ENCODE measurements at places on chromosomes 3 and 15.
A peak's percentile ranks its signal among the peaks of the same experiment; 100 is the strongest.

- DNase-seq: no peak
These were observed 45.2 kb downstream of the CMC1 start for GRCh38 chr3:28286595-28286994.

- DNase-seq: no peak
These were observed 44.8 kb downstream of the ANP32A start for GRCh38 chr15:68775671-68776476.

DNA sequence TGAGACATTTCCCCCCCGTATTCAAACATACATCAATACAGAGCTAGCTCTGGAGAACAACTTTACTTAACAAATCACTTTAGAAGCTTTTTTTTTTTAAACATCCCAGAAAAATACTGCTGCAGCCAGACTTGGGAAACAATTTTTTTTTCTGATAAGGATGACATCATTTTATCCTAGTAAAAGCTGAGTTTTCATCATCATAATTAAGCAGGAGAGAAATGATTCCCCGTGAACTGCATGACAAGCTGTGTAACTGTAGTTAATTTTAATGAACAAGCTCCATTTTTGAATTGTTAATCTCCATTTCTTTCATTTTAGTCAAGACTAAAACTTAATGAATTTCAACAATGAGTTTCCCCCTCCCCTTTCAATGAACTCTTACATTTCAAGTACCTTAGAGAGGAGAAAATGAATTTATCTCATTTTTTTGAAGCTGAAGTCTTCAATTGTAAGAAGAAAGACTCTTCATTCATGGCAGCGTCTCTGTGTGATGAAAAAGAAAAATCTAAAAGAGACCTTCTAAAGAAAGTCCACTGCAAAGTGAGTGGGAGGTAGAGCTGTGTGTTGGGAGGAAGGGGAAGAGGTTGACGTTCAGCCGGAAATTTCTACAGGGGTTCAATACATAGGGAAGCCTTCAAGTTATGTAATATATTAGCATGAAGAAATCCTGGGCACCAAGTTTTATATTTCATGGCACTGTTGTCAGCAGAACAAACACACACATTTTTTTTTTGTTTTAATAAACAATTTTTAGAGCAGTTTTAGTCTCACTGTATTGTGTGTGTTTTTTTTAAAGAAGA is 31.7 kb downstream of the HES1 start:
- DNase-seq: no peak

GRCh38 chr3:84692261-84692660 is 266.5 kb upstream of the CADM2 start:
- no peak for DNase-seq

- no peak for DNase-seq
These were observed 37.4 kb upstream of the PCSK6 start for GRCh38 chr15:101526890-101527289.

GRCh38 chr3:160455846-160456245 is 6.3 kb upstream of the TRIM59 start:
- no peak for DNase-seq

GRCh38 chr3:187775549-187775948 is 30.3 kb upstream of the BCL6 start:
- no peak for DNase-seq

GRCh38 chr3:157077565-157077991 is 82.4 kb downstream of the CCNL1 start:
- DNase-seq: no peak

- DNase-seq: no peak
These were observed 312.2 kb upstream of the SLCO3A1 start for GRCh38 chr15:91541286-91541685.

- no peak for DNase-seq
These were observed 44.0 kb upstream of the SEMA6D start for GRCh38 chr15:47673232-47673761.

- peak; percentile 32 for DNase-seq
These were observed 17.4 kb downstream of the FYCO1 start for GRCh38 chr3:45978006-45978761.

DNA sequence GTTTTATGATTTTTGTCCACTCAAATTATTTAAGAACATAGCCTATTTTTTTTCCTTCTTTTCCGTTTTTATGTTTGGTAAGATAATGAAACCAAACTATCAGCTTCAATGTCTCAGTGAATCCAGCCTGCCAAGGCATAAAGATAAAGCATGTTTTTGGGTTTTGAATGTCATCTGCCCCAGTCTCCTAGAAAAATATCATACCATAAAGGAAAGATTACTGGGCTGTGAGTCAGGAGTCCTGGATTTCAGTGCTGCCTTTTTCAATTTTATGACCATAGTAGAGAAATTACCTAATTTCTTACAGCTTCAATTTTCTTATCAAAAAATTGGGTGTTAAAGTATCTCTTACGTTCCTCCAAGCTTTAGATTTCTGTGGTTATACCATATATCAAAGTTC is 87.5 kb downstream of the GAP43 start:
- DNase-seq: no peak

DNA sequence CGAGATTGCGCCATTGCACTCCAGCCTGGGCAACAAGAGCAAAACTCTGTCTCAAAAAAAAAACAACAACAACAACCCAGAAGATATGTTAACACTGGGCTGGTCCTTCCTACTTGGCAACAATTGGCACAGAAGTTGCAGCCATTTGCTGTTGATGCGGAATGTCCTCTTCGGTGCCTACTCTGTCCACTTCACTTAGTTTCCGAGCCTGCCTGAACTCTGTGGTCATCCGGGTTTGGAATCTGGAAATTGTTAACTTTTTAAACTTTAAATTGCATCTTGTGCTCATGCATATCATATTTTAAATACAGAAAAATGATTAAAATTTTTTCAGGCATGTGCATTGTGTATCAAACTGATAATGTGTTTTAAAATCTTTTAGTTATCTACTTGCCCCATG is 81.5 kb downstream of the FNDC3B start:
- no peak for DNase-seq

DNA sequence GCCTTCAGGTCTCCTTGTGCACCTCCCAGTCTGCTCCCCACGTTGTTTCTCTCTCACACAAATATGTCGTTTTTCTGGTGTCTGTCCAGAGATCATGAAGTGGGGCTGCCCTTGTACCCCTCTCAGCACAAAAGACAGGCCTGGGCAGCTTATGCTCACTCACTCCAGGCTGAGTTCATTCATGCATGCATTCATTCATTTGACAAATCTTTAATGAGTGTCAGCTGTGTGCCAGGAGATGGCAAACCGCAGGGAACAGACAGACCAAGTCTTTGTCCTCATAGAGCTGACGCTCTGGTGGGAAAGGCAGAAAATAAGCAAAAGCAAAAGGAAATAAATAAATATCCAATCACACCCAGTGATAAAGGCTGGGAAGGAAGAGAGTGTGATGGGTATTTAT is 7.6 kb upstream of the TRH start:
- no peak for DNase-seq

GRCh38 chr3:28013864-28014473 is 227.4 kb upstream of the CMC1 start:
- DNase-seq: no peak

DNA sequence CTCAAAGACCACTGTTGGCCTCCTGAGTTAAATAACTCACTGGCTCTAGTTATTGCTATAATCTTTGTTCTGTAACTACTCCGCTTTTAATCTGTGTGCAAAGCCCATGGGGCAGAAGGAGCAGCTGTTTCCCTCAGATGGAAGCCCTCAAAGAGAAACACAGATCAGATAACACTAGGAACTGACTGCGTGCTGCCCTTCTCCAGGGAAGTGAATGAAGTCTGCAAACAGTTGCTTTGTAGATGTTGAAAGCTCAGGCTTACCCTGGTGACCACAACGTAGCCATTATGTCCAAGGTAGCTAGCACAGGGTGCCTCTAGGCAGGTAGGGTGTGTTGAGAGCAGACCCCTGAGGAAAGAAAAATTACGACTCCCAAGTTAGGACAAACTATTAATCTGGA is 152.3 kb upstream of the STAC start:
- no peak for DNase-seq
